ENCODE measurements at places on chromosomes 4 and X.

DNA sequence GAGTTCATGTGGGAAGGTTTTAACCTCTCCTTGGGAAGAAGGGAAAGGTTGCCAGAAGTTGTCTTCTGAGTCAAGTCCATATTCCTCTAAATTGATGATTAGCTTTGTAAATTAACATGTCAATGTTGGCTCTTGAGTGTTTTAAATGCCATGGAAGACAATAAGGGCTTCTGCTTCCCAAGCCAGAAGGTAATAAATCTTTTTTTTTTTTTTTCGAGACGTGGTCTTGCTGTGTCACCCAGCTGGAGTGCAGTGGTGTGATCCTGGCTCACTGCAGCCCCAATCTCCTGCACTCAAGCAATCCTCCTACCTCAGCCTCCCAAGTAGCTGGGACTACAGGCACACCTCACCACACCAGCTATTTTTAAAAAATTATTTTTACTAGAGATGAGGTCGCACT, 5.0 kb upstream of the REST start:
- DNase-seq: no peak

GRCh38 chrX:150848914-150849365, 49.5 kb downstream of the CD99L2 start:
- no peak for DNase-seq

DNA sequence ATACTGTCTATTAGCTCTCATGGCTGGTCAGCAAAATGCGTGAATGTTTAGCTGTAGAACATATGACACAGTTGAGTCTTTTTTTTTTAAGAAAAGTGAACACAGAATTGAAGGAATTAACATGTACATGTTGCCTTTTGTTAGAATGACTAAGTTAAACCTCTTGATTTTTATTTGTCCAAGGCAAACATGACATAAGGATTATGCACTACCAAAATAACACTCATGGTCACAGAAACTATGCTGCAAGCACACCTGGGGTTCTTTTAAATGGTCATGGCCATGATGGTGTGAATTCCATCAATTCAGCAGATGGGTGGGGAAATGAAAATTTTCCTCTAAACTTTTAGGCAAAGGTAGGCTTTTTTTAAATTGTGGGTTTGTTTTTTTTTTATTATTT, 80.1 kb upstream of the CXCL13 start:
- no peak for DNase-seq

- no peak for DNase-seq
Observed at GRCh38 chrX:11540532-11541377, 125.0 kb downstream of the ARHGAP6 start.

DNA sequence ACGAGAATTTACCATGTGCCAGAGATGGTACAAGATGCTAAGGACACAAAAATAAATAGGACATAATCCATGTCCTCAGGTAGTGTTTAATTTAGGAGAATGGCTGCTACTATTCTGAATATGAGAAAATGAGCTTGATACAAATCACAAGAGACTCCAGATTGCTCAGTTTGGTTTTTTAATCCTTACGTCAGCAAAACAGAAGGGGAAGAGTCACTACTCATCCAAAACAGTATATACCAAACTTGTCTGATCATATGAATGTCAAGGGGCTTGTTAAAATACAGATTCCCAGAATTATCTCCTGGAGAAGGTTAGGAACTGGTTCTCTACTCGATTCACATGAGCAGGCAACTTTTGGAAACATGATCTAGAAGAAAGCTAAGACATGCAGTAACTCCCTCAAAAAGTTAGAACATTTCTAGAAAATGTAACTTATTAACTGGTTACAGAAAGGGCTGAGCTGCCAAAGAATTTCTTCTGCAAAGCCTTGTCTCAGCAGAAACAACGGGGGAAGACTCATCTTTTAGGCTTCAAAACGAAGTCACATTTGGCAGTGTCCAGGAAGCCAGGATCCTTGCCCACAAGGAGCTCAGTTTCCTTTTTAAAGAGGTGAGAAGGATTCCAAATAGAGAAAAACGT, 3.4 kb downstream of the AIFM1 start:
- DNase-seq: no peak

- DNase-seq: no peak
Observed at GRCh38 chr4:58138786-58139668, 1028.8 kb upstream of the IGFBP7 start.

DNA sequence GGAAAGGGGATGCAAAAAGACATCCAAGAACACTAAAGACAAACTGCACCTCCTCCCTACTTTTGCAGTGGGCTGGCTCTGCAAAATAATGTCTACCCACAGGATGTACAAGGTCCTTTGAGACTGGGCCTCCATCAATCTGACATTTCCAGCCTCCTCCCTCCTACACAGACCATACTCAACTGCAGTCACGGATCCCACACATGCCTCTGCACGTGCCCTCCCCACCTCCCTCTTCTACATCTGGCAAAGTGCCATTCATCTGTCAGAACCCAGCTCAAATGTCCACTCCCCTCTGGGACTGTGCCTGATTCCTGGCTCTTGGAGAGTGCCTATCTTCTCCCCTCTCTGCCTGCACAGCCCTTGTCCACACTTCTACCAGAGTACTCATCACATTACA, 50.3 kb downstream of the CHRDL1 start:
- no peak for DNase-seq

DNA sequence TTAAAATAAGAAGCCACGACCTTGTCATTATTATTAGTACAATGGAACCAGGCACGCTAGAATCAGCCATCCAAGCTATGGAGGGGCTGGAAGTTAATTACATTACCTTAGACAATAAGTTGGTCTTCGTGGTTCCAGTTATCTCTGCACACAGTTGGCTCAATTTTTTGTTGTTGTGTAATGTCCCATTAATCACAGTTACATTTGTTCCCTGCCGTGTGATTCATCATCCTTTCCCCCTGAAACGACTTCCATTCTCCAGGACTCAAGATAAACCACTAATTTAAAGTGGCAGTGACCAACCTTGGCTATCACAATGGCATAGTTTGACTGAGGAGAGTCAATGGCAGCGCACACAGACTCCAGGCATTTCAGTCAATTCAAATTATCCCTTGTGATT, 905.0 kb downstream of the RAB28 start:
- no peak for DNase-seq

DNA sequence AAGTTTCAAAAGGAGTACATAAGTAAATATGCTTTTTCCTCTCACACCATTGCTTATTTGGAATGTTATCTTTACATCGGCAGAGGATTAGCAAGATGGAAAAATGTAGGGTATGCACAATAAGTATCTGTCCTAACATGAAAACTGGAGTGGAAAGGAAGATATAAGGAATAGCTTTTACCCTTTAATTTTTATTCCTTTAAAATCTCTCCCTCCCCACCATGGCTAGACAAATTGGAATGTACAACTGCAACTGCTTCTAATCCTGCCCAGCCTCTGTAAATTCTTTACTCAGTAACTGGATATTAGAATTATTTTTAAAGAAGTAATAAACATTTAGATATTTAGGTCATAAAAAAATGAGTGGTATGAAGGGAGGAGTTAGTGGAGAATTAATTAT, 171.5 kb downstream of the PCDH18 start:
- DNase-seq: no peak

DNA sequence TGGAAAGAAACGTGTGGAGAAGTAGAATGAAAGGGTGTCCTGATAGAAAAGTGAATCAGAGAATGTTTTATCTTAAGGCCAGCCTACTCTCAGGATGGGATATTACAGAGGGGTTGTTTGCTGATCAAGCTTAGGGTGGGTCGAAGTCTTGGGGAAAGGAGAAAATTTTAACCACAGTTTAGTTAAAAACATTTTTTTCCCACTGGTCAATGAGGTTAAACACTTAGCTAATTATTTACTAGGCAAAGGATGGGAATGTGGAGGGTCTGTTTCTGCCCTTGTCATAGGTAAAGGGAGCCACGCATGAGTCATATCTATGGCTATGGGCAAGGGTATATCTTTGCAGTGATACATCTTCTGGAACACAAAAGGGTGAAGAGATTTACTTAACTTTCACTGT, 16.1 kb upstream of the SULT1E1 start:
- no peak for DNase-seq

GRCh38 chr4:182169572-182169971, 73.6 kb upstream of the TENM3 start:
- no peak for DNase-seq

DNA sequence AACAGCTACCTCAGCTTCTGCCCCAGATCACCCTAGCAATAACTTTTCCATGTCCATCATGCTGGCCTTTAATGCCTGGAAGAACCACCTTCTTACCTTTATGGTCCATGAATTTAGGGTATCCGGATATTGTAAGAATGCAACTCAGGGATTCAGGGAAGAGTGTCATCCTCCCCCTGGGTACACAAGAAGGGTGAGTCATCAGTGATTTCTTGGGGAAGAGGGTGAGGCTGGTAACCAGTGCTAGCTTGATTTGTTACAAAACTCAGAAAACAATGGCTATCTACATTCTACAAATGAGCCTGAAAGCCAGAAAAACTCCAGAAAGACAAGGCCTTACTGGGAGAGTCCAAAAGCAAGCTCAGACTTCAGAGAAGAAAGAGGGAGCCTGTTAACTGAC, 10.4 kb upstream of the NALF2 start:
- DNase-seq: no peak

GRCh38 chr4:8291036-8291682, 21.6 kb downstream of the HTRA3 start:
- no peak for DNase-seq

DNA sequence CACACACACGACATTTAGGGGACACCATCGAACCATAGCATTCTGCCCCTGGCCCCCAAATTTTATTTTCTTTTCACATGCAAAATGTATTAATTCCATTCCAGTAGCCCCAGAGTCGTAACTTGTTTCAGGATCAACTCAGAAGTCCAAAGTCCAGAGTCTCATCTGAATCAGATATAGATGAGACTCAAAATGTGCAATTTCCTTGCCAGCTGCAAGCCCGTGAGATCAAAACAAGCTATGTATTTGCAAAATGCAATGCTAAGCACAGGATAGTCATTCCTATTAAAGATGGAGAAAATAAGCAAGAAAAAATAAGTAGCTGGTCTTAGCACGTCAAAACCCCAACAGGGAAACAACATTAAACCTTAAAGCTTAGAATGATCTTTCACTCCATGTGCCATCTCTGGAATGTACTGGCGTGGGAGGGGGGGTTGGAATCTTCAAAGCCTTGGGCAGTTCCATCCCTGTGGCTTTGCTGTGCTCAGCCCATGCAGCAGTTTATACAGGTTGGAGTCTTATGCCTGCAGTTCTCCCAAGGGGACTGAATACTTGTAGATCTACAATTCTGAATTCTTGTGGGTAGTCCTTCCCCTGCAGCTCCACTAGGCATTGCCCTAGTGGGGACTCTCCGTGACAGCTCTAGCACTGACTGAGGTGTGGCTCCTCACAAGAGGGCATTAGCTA, 47.7 kb upstream of the SYTL5 start:
- DNase-seq: no peak

Data from effector memory CD4-positive, alpha-beta T cell (primary cell).